ENCODE measurements at places on chromosomes 13 and 19. TPM values are rescaled to one million over a fixed set of nuclear protein-coding genes. Genes with fewer than 3 reads are reported as not detected.

GRCh38 chr13:21478881-21479808, 20.0 kb upstream of the ZDHHC20 start:
- DNase-seq = no peak

- DNase-seq = no peak
These were observed 8.0 kb downstream of the DPP9 start for GRCh38 chr19:4715529-4716221.

GRCh38 chr13:86579662-86580061, 780.4 kb upstream of the SLITRK6 start:
- no peak for DNase-seq

- DNase-seq = peak; percentile 75
These were observed 624 bp downstream of the CTXN1 start for GRCh38 chr19:7925171-7925851.

DNA sequence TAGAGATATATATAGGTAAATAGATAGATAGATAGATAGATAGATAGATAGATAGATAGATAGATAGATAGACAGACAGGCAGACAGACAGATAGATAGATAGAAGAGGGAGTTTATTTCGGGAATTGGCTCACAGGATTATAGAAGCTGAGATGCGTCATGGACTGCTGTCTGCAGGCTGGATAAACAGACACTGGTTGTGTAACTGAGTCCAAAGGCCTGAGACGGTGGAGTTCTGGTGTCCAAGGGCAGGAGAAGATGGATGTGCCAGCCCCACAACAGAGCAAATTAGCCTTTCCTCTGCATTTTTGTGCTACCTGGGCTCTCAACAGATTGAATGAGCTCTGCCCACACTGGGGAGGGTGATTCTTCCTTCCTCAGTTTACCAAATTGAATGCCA, 2.7 kb downstream of the CYP4F3 start:
- DNase-seq = no peak

DNA sequence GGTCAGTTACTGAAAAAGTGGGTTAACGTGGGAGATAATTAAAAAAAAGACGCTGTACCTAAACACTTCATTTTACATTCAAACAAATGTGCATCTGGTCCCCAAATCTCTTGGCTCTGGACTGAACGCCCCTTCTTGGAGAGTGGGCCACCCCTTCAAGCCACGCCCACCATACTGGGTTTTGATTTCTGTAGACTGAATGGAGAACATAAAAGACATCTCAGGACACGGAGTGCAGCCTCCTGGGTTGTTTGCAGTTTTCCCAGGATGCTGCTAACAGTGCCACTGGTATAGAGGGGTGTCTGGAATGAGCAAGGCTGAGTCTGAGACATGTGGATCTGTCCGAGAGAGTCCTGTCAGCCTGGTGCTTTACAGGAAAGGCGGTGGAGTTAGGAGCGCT, 10.6 kb downstream of the TFDP1 start:
- DNase-seq = no peak

DNA sequence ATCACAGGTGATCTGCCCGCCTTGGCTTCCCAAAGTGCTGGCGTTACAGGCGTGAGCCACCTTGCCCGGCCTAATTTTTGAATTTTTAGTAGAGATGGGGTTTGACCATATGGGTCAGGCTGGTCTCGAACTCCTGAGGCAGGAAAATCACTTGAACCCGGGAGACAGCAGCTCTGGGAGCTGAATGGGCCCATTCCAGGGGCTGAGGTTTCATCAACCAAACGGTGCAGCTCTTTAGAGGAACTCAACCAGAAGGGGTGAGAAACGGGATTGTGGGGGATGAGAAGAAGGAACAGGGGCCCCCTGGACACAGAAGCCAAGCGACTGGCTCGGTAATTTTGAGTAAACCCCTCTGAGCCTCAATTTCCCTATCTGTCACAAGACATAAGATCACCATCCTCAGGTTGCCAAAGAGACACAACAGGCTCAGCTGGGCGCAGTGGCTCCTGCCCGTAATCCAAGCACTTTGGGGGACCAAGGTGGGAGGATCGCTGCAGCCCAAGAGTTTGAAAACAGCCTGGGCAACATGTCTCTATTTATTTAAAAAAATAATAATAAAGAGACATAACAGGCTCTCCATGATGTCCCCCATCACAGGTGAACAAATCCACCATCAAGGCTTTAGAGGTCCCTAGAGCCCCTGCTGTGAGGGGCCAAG, 562 bp downstream of the IQCN start:
- no peak for DNase-seq

GRCh38 chr19:50333235-50333736, 4.1 kb upstream of the KCNC3 start:
- peak; percentile 98 for DNase-seq

DNA sequence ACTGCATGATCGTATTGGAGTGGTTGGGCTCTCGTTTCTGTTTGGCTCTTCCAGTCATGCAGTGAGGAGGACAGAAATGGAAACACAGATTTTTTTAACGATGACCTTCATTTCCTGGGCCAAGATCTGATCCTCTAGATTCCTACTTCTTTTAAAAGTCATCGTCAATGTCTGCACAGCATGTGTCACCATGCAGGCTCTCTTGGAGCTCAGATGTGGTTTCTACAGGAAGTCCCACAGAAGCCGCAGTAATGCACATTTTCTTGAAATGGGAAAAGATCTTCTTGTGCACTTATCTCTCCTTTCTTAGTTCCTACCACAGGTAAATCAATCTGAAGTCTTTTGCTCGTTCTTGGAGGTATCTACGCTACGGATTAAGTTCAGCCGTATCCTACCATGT, 626.9 kb downstream of the EFNB2 start:
- no peak for DNase-seq

- DNase-seq = no peak
These were observed 27.0 kb upstream of the CEACAM1 start for GRCh38 chr19:42555317-42555716.

GRCh38 chr19:12623361-12624031, 12.8 kb downstream of the ZNF791 start:
- DNase-seq = no peak

GRCh38 chr13:48828962-48829411, 146.7 kb upstream of the FNDC3A start:
- DNase-seq = peak; percentile 10

GRCh38 chr13:57716295-57716694, 84.8 kb downstream of the PCDH17 start:
- DNase-seq = no peak

GRCh38 chr19:14821937-14822336, 13.0 kb downstream of the OR7A5 start:
- no peak for DNase-seq

DNA sequence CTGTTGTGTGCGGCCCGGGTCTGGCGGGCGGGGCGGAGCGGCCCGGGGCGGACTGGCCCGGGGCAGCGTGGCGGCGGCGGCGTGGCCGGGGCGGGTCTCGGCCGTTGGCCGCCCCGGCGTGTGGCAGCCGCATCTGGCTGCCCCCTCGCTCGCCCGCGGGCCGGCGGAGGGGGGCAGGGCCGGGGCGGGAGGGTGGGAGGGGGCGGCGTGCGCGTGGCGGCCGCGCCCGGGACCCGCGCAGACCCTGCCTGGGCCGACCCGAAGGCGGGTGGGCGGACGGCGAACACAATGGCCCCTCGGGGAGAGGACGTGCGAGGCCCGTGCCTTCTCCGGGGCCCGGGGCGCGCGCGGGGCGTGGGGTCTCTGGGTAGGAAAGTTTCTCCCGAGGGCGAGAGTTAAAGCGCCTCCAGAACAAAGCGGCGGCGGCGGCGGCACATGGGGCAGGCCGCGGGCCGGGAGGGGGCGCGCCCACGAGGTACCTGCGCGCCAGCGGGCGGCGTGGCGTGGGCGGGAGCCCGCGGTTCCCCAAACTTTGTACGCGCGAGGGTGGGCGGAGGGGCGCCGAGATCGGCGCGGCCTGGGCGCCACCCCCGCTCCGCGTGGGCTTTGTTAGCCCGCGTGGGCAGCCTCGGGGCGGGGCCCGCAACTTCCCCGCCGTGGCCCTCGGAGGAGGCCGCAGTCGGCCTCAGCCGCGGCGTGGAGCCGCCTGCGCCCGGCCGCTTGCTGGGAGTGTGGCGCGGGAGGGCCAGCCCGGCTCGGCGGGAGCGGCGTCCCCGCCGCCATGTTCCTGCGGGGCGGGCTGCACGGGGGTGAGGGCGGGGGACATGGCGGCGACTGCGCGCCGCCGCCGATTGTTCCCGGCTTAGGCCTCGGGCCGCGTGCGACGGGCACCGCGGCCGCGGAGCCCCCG, 764 bp downstream of the MIR17HG start:
- peak; percentile 48 for DNase-seq

DNA sequence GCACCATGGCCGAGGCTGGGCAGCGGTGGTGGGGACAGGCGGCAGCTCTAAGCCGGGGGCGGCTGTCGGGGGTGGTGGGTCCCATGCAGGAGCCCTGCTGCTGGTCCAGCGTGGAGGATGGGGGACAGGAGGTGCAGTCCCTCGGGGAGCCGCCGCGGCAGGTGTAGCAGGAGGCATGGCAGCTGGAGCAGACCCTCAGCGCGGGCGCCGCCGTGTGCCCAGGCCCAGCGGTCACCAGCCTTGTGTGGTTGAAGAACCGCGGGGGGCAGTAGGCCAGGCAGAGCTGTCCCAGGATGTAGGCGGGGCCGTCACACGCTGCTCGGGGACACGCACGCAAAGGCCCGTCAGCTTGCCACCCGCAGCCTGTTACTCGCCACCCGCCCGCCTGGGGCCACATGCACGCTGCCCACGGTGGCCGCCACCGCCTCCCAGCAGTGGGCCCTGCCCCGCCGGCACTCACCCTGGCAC, 2.9 kb upstream of the C19orf25 start:
- DNase-seq = no peak

GRCh38 chr19:4095488-4095844, 28.5 kb downstream of the MAP2K2 start:
- DNase-seq = no peak

DNA sequence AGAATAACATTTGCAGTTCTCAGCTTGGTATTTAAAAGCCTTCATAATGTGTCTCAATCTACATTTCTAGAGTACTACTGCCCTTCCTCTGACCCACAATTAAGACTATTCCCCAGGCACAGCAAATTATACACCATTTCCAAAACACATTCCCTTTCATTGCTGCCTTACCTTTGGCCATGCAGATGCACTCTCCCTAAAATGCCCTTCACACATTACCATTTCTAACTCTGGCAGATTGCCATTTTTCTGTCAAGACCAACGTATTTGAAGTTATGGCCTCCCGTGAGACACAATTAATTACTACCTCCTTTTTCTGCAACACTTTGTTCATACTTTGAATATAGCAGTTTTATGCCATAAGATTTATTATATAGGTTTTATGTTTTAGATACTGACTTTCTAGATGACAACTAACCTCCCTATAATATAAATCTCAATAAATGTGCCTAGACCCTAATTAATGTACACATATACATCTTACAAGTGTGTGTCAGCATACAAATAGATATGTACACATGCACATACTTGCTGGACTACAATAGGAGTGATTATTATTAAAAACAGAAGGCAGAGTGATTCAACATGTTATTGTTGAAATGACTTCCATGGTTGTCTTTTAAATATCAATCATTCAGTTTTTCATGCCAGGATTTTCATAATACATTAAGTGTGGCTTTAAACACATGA, 2902.5 kb downstream of the PCDH9 start:
- no peak for DNase-seq

DNA sequence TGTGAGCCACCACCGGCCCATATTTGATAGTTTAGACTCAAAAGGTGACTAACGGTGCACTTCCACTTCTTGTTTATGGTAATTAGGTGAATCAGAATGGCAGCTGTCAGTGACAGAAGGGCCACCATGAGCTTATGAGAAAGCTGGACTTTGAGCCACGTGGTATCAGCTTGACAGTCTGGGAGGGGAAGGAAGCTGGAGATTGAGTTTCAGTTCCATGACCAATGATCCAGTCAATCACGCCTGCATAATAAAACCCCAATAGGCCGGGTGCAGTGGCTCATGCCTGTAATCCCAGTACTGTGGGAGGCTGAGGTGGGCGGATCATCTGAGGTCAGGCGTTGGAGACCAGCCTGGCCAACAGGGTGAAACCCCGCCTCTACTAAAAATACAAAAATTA, 8.2 kb downstream of the EID2B start:
- no peak for DNase-seq

DNA sequence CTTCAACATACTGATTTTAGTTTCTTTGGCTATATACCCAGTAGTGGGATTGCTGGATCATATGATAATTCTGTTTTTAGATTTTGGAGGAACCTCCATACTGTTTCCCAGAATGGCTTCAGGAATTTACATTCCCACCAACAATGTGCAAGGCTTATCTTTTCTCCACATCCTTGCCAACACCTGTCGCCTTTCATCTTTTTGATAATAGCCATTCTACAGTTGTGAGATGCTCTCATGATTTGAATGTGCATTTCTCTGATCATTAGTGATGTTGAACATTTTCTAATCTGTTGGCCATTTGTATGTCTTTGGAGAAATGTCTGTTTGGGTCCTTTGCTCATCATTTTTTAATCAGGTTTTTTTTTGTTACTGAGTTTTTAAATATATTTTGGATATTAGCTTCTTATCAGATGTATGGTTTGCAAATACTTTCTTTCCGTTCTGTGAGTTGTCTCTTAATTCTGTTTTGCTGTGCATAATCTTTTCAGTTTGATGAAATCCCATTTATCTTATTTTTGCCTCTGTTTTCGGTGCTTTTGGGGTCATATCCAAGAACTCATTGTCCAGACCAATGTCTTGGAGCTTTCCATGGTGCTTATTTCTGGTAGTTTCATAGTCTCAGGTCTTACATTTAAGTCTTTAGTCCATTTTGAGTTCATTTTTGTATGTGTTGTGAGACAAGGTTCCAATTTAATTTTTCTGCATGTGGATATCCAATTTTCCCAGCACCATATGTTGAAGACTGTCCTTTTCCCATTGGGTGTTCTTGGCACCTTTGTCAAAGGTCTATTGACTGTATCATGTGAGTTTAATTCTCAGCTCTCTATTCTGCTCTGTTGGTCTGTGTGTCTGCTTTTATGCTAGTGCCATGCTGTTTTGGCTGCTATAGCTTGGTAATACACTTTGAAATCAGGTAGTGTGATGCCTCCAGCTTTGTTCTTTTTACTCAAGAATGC, 44.5 kb downstream of the ARHGEF7 start:
- DNase-seq = no peak

- no peak for DNase-seq
These were observed 4.7 kb downstream of the AKAP11 start for GRCh38 chr13:42276683-42277082.

DNA sequence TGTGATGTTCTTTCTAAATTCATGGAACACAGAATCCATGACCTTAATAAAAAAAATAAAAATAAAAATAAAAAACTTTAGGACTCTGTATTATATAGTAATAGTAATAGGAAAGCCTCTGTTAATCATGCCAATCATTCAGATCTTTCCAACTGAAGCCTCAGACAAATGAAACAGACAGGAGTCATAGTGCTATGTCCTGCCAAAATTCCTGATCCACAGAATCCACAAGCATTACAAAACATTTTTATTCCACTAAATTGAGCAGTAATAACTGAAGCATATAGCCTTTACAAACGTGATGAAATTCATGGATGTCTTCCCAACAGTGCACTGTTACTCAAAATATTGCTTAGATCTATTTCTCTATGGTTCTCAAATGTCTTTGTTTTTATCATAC, 820.6 kb upstream of the PCDH9 start:
- no peak for DNase-seq

CYP4F3 gene
- polyA plus RNA-seq = 10.4 TPM

S1PR2 gene
- 0.87 TPM for polyA plus RNA-seq

BRCA2 gene
- 3.4 TPM for polyA plus RNA-seq

SIRT6 gene
- 21.6 TPM for polyA plus RNA-seq

PRMT1 gene
- 500 TPM for polyA plus RNA-seq

N4BP2L1 gene
- 0.55 TPM for polyA plus RNA-seq

PRR19 gene
- 4.5 TPM for polyA plus RNA-seq

KLK13 gene
- polyA plus RNA-seq = 0.09 TPM

EPN1 gene
- polyA plus RNA-seq = 139 TPM

IGSF23 gene
- 0.35 TPM for polyA plus RNA-seq

IGFL2 gene
- polyA plus RNA-seq = 0.21 TPM

ZNF567 gene
- polyA plus RNA-seq = 8.7 TPM
